ENCODE measurements at places on chromosomes 7 and 10. TPM values are rescaled to one million over a fixed set of nuclear protein-coding genes. Genes with fewer than 3 reads are reported as not detected.
A peak's percentile ranks its signal among the peaks of the same experiment; 100 is the strongest.

DNA sequence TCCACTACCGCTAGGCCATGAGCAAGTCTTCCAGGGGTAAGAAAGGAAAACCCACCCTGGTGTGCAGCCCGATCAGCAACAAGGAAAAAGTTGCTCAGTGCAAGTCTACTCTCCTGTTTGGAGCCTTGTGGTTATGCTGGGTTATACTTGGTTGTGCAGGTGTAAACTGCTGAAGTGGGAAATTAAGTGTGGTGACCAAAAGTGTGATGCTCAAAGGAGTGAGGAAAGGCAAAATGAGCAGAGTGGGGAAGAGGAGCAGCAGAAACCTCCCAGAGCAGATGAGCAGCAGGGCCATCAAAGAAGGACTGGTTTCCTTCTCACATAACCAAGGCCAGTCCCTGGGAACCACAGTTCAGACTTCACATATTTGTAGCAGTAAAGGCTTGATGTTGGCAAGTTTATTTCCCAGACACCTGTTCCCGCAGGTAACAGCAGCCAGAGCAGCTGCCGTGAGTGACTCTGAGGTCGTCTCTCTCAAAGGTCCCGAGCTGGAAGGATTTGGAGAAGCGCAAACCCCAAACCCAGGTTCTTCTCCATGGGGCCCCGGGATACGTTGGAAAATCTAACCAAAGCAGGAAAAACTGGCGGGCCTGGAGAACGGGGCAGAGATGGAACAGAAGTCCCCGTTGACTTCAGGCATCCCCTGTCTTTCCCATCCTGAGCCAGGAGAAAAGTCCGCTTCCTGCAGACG, 607 bp upstream of the SMO start:
- DNase-seq = no peak
- H3K36me3 ChIP-seq = no peaks in the 10 kb centered on the region
- peak overlapping the region; percentile 68 for H3K4me3 ChIP-seq

DNA sequence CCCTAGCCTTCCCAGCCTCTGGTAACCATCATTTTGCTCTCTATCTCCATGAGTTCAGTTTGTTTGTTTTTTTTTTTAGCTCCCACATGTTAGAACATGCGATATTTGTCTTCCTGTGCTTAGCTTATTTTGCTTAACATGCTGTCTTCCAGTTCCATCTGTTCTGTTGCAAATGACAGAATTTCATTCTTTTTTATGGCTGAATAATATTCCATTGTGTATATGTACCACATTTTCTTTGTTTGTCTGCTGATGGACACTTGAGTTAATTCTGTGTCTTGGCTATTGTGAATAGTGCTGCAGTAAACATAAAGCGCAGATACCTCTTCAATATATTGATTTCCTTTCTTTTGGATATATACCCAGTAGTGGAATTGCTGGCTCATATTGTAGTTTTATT, 21.0 kb downstream of the DLD start:
- DNase-seq = no peak
- no peaks in the 10 kb centered on the region for H3K27me3 ChIP-seq
- peaks cover 31% of the 10 kb centered on the region for H3K36me3 ChIP-seq
- no peak overlapping the region for H3K4me3 ChIP-seq
- H3K4me1 ChIP-seq = no peaks in the 10 kb centered on the region

GRCh38 chr10:112728997-112729396, 221.1 kb upstream of the TCF7L2 start:
- H3K36me3 ChIP-seq = no peaks in the 10 kb centered on the region
- no peaks in the 10 kb centered on the region for H3K27me3 ChIP-seq
- no peak overlapping the region for H3K27ac ChIP-seq
- no peak for DNase-seq
- H3K4me3 ChIP-seq = no peak overlapping the region
- H3K4me1 ChIP-seq = peaks cover 8% of the 10 kb centered on the region

DNA sequence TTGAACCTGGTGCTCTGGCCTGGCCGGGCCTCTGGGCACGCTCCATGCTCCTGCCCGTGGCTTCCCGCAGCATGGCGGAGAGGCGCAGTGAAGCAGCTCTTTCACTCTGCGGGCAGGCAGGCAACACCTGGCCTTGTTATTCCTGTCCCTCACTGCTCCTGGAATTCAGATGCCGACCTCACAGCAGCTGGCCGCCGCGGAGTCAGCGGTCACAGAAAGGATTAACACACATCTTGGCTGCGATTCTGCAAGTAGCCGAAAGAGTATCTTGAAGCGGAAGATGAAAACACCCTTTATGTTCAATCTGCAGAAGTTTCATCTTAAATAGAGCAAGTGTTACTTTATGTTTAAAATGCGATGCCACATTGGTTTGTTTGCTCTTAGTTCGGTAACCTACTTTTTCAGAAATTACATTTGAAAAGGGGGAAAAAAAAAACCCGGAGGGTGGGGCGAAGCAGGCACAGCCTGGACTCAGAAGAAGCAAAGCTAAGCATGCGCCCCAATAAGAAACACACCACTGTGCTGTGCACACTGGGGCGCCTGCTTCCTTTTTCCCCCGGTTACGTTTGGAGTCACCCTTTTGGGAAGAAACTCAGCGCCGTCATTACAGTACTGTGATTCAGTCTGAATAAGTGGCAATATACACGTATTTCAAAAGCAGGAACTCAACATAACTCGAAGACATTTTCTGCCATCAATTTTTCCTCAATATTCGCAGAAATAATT, 42.3 kb downstream of the BRI3 start:
- H3K27ac ChIP-seq = no peak overlapping the region
- DNase-seq = peak; percentile 61
- H3K4me3 ChIP-seq = peak overlapping the region; percentile 12
- no peaks in the 10 kb centered on the region for H3K27me3 ChIP-seq
- H3K4me1 ChIP-seq = peaks cover 11% of the 10 kb centered on the region
- H3K36me3 ChIP-seq = no peaks in the 10 kb centered on the region

GRCh38 chr10:78458983-78459638, 425.4 kb downstream of the RPS24 start:
- H3K36me3 ChIP-seq = no peaks in the 10 kb centered on the region
- H3K27me3 ChIP-seq = peaks cover 12% of the 10 kb centered on the region
- H3K4me3 ChIP-seq = no peak overlapping the region
- peak; percentile 91 for DNase-seq
- peaks cover 29% of the 10 kb centered on the region for H3K4me1 ChIP-seq

DNA sequence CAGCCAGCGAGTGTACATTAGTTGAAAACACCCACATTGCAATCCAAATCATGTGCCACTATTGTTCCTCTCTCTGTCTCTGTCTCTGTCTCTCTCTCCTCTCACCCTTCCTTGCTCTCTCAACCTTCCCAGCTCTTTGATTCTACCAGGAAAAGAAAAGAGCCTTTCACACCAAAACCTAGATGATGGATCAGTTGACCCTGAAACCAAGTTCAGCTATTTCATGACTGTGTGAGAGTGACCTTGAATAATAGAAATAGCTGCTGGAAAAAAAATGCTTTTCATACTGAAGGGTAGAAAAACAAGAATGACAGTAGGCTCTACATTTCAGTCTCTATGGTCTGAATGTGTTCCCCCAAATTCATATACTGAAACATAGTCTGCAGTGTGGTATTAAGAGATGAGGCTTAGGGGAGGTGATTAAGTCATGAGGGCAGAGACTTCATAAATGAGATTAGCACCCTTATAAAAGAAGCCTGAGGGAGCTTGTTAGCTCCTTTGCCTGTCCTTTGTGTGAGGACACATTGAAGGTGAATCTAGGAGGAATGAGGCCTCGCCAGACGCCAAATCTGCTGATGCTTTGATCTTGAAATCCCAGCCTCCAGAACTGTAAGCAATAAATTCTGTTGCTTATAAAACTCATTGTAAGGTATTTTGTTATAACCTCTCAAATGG, 65.2 kb downstream of the LYZL1 start:
- H3K27me3 ChIP-seq = no peaks in the 10 kb centered on the region
- H3K4me1 ChIP-seq = peaks cover 4% of the 10 kb centered on the region

DNA sequence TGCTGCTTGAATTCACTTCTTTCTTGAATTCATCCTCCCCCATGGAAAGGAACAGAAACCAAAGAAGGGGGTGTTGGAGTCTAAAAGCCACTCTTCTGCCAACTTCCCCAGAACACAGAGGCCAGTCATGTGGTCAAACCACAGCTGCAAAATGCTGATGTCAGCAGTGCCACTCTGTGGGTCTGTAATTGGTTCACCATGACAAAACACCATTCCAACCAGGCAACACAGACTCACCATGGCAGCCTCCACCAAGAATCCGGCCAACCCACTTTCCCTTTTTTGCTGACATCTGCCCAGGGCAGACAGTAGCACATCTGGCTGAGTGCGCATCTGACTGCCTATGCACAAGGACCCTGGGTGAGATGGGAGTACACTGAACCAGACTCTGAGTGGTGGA, 16.8 kb downstream of the OSBPL3 start:
- H3K4me3 ChIP-seq = no peak overlapping the region
- no peaks in the 10 kb centered on the region for H3K36me3 ChIP-seq
- DNase-seq = peak; percentile 75
- H3K4me1 ChIP-seq = peaks cover 23% of the 10 kb centered on the region
- H3K27ac ChIP-seq = no peak overlapping the region
- H3K27me3 ChIP-seq = no peaks in the 10 kb centered on the region

- H3K36me3 ChIP-seq = no peaks in the 10 kb centered on the region
- no peak overlapping the region for H3K4me3 ChIP-seq
- no peaks in the 10 kb centered on the region for H3K27me3 ChIP-seq
These were observed 268.0 kb downstream of the ZEB1 start for GRCh38 chr10:31586723-31587638.

DNA sequence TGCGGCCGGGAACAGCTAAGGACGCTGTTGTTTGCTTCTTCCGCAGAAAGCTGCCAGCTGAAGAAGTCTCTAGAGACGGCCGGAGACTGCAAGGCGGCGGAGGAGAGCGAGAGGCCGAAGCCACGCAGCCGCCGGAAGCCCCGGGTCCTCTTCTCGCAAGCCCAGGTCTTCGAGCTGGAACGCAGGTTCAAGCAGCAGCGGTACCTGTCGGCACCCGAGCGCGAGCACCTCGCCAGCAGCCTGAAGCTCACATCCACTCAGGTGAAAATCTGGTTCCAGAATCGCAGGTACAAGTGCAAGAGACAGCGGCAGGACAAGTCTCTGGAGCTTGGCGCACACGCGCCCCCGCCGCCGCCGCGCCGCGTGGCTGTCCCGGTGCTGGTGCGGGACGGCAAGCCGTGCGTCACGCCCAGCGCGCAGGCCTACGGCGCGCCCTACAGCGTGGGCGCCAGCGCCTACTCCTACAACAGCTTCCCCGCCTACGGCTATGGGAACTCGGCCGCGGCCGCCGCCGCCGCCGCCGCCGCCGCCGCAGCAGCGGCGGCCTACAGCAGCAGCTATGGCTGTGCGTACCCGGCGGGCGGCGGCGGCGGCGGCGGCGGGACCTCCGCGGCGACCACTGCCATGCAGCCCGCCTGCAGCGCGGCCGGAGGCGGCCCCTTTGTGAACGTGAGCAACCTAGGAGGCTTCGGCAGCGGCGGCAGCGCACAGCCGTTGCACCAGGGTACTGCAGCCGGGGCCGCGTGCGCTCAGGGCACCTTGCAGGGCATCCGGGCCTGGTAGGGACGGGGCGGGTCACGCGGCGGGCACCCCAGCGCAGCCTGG, 2.4 kb downstream of the NKX2-3 start:
- H3K4me3 ChIP-seq = no peak overlapping the region
- no peak for DNase-seq
- no peaks in the 10 kb centered on the region for H3K36me3 ChIP-seq
- peaks cover 95% of the 10 kb centered on the region for H3K27me3 ChIP-seq
- no peak overlapping the region for H3K27ac ChIP-seq
- H3K4me1 ChIP-seq = no peaks in the 10 kb centered on the region

GRCh38 chr10:35025916-35026315, 64.2 kb downstream of the CUL2 start:
- no peak overlapping the region for H3K27ac ChIP-seq
- no peaks in the 10 kb centered on the region for H3K27me3 ChIP-seq
- peak; percentile 63 for DNase-seq
- no peaks in the 10 kb centered on the region for H3K4me1 ChIP-seq
- no peak overlapping the region for H3K4me3 ChIP-seq

DNA sequence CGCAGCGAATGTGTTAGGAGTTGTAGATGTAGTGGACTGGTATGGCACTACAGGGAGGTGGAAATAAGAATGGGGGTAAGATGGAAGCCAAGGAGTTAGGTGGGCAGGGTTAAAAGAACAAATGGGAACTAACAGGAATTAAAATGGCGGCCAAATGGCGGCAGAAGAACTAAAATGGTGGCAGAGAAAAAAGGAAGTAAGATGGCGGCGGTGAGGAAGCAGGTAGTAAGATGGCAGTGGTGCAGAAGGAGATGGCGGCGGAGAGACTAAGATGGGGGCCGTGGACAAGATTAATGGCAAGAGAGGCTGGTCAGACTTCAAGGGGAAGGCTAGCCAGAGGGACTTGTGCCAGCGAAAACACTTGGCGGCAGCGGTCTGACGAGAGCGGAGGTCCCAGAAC, 44.5 kb downstream of the ZNF138 start:
- H3K4me1 ChIP-seq = no peaks in the 10 kb centered on the region
- no peak overlapping the region for H3K4me3 ChIP-seq
- no peak for DNase-seq

GRCh38 chr10:20254078-20254477, 437.8 kb downstream of the PLXDC2 start:
- DNase-seq = peak; percentile 69
- no peak overlapping the region for H3K27ac ChIP-seq
- no peaks in the 10 kb centered on the region for H3K27me3 ChIP-seq
- no peaks in the 10 kb centered on the region for H3K36me3 ChIP-seq
- H3K4me3 ChIP-seq = no peak overlapping the region

DNA sequence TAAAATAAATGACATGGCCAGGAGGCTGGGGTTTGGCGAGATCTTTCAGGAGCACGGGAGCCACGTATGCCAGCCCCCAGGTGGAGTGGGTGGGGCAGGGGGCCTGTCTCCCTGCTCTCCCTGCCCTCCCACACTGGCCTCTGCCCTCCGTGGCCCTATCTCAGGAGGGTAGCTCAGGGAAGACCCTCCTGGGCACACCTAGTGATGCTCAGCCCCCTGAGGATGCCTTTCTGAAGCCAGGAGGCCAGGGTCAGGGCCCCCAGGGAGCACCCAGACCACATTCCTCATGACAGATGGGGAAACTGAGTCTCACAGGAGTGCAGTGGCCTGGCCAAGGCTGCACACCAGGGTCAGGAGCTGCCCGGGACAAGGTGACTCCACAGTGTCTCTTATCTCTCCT, 223.4 kb downstream of the ELFN1 start:
- no peak overlapping the region for H3K27ac ChIP-seq
- no peaks in the 10 kb centered on the region for H3K36me3 ChIP-seq
- H3K4me1 ChIP-seq = peaks cover 15% of the 10 kb centered on the region
- no peaks in the 10 kb centered on the region for H3K27me3 ChIP-seq
- no peak overlapping the region for H3K4me3 ChIP-seq
- DNase-seq = no peak

The TSPAN15 gene
- 9.4 TPM for total RNA-seq

The INHBA gene
- 103 TPM for total RNA-seq

The NEUROG3 gene
- total RNA-seq = not detected

The NACAD gene
- total RNA-seq = 21.6 TPM

The TBX20 gene
- total RNA-seq = 1.1 TPM

The MMP21 gene
- not detected for total RNA-seq
